AG04450 (cell line): ENCODE measurements at places on chromosomes 6 and 20. TPM values are rescaled to one million over a fixed set of nuclear protein-coding genes. Genes with fewer than 3 reads are reported as not detected.
A peak's percentile ranks its signal among the peaks of the same experiment; 100 is the strongest.

The TP53INP2 gene
- polyA plus RNA-seq, result 5.9 and 8.6 TPM in 2 replicates

The PKIB gene
- polyA plus RNA-seq, result 5.5 and 8.1 TPM in 2 replicates

The SAMD10 gene
- 1.3 and 1.8 TPM in 2 replicates for polyA plus RNA-seq

The SIRPD gene
- polyA plus RNA-seq, result not detected in 2 replicates

The ENPP1 gene
- 22.5 and 30.4 TPM in 2 replicates for polyA plus RNA-seq

The MTG2 gene
- 15.6 and 17.1 TPM in 2 replicates for polyA plus RNA-seq

The SLC17A1 gene
- polyA plus RNA-seq, result not detected in 2 replicates

The SCP2D1 gene
- polyA plus RNA-seq, result not detected in 2 replicates

- DNase-seq, result no peak
Measured at GRCh38 chr6:113350461-113350860, 506.7 kb upstream of the MARCKS start.

DNA sequence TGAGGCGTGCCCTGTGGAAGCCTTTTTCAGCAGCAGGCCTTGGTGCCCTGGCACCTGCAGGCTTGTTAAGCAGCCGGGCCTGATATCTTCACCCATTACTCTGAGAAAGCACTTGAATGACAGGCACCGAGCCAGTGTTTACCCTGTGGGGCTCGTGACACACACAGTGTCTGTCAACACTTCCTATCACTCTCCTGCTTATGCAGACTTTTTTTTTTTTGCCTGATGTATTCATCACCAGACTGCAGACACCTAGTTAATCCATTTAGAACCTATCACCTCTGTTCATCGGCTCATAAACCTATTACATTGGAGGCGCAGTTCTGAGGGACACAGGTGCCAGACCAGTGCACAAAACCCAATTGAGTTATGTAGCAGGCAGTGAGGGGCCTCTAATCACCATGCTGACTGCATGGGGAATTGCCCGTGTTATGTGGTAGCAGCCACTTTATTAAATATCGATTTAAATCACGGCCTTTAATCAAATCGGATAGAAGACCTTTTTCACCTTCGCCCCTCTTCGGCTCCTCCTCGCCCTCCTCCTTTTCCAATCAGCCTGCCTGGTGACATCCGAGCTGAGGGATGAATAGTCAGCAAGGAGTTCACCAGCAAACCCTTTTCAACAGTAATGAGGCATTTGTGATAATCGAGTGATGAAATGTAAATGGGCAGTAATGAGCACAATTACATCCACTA, 962.9 kb upstream of the SLC35B3 start:
- no peak for DNase-seq

- no peak for DNase-seq
Measured at GRCh38 chr20:62309947-62310756, 7.4 kb downstream of the ADRM1 start.

GRCh38 chr6:34976239-34976638, 87.2 kb downstream of the ANKS1A start:
- DNase-seq, result no peak

- DNase-seq, result no peak
Measured at GRCh38 chr20:40307997-40308396, 381.0 kb downstream of the MAFB start.

DNA sequence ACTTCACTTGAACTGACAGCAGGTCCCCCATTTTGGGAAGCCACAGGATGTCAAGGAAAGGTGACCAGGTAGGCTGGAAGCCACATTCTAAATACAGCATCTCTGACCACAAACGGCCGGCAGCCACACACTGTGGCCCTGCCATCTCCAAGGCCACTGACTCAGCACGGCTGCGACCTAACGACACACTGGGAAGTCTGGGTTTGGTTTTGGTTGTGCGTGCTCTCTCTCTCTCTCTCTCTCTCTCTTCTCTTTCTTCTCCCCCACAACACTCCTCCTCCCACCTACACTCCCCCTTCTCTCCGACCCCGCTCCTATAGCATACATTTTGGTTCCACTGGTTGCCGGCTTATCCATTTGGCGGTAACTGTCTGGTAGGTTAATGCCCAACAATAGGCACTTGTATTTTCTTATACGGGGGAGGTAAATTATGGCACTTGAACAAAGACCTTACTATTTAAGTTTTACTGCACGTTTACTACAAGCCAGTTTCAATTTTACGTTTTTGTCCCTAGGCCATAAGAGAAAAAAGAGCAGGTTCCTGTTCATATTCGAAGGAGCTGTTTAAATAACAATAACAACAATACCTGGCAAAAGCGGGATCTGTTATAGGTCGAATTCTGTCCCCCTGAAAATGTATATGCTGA, 103.6 kb downstream of the GMDS start:
- DNase-seq, result no peak

- no peak for DNase-seq
Measured at GRCh38 chr6:2891768-2892170, 11.3 kb downstream of the SERPINB9 start.

- DNase-seq, result no peak
Measured at GRCh38 chr6:130847001-130847910, 20.1 kb downstream of the SMLR1 start.

GRCh38 chr20:53805895-53806384, 212.3 kb upstream of the ZNF217 start:
- DNase-seq, result no peak

DNA sequence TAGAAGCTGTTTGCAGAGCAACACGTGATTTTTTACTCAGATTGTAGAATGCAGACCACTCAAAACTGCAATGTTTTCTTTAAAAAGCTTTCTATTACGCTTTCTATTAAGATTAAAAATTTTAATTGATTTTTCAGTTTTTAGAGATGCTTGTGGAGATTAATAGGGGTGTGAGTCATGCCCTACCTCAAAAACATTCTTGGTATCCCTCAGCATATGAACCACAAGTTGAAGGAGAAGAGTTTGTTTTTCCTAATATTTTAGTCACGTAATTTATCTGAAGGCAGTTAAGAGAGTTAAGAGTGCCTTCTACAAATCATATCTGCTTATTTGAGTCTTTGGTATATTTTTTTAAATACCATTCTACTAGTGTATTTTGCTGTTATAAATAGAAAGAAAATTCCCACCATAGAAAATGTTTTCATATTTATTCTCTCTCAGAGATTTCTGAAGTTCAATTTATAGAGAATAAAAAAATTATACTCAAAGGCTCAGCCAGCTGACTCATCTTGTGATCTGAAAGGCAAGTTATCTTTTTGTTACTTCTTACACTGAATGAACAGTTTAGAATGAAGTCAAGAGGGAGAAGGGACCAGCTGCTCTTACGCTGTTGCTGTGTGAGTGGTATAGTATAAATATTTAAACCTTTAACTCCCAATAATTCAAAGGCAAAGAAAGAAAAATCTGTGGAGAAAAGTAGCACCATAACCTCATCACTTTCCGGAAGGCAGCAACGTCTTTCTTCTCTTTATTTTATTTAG, 7.6 kb downstream of the RIPOR2 start:
- DNase-seq, result peak; percentile 75

DNA sequence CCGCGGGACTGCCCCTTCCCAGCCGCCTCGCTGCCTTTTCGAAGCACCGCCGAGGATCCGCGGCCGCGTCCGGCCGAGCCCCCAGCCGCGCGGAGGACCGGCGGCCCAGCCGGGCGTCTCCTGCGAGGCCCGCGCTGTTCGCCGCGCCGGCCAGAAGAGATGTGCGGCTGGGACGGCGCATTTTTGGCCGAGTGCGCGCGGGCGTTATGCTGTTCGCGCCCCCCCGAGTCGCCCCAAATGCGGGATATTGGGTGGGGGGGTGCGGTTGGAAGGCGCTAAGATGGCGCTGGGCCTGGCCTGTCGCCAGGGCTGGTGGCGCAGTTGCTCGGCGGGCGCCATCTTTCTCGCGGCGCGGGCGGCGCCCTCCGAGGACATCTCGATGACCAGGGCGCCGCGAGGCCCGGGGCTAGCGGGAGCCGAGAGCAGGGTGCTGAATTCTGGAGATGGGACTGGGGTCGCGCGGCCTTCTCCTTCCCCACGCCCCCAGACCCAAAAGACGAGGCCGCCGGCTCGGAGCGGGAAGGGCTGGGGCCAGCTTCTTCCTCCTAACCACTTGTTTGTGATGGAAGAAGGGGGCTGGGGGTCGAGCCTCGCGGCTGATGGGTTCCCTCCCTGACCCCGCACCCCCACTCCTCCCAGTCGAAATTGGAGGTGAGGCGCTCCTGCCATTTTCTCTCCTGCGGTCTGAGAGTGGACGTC, 1.5 kb downstream of the BICRAL start:
- peak; percentile 46 for DNase-seq

GRCh38 chr6:24125980-24126379, at the start of gene NRSN1:
TSS of gene NRSN1 (plus strand) at chr6:24126215. CDS start at chr6:24134328, 8,113 bp downstream.
- no peak for DNase-seq

- DNase-seq, result no peak
Measured at GRCh38 chr6:36298027-36298426, 28.2 kb downstream of the PNPLA1 start.

DNA sequence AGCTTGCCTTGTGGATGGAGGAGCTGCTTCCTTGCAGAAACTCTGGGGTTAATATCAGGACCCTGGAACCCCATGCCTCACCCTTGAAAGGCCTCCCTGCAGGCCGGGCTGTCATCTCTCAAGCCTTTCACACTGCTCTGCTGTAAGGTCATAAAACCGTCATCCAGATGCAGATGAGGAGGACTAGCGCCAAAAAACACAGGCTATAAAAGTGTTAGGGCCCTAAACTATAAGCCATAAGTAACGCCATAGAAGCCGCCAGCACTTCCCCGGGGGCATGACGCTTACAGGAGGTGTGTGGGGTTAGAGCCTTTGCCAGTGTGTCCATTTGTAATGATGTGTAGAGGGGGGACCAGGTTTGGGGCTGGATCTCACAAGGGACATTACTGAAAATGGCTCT, 47.6 kb downstream of the CDH4 start:
- no peak for DNase-seq

- DNase-seq, result no peak
Measured at GRCh38 chr6:55014321-55015088, 159.8 kb upstream of the HCRTR2 start.

DNA sequence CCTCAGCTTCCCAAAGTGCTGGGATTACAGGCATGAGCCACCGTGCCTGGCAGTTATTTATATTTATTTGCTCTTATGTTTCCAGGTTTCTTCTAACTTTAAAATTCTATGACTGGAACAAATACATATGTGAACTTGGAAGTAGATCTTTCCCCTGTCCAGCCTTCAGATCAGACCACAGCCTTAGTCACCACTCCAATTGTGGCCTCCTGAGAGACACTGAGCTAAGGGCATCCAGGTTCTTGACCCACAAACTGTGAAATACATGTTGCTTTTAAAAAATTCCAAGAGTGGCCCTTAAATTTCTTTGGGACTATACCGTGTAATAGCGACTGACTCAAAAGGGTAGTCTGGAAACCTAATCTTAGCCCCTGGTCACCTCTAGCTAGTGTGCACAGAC, 1.5 kb upstream of the ADGRG6 start:
- DNase-seq, result no peak

DNA sequence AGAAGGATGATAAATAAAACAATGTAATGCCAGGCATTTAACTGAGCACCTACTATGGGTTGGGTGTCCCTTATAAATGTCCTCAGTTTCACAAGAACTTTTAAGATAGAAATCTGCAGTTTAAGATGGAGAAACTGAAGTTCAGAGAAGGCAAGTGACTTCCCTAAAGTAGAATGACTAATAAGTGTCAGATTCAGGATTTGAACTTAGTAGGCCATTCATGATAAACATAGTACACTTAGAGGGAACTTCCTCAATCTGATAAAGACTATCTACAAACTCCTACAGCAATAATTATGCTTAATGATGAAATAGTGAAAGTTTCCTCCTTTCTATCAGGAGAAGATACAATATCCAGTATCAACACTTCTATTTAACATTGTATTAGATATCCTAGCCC, 43.9 kb downstream of the NCR2 start:
- no peak for DNase-seq

GRCh38 chr6:21970569-21971300, 326.1 kb downstream of the PRL start:
- DNase-seq, result no peak

GRCh38 chr6:13370623-13371022, 42.3 kb upstream of the TBC1D7 start:
- DNase-seq, result no peak

GRCh38 chr20:20212675-20213096, 155.2 kb upstream of the INSM1 start:
- DNase-seq, result no peak

DNA sequence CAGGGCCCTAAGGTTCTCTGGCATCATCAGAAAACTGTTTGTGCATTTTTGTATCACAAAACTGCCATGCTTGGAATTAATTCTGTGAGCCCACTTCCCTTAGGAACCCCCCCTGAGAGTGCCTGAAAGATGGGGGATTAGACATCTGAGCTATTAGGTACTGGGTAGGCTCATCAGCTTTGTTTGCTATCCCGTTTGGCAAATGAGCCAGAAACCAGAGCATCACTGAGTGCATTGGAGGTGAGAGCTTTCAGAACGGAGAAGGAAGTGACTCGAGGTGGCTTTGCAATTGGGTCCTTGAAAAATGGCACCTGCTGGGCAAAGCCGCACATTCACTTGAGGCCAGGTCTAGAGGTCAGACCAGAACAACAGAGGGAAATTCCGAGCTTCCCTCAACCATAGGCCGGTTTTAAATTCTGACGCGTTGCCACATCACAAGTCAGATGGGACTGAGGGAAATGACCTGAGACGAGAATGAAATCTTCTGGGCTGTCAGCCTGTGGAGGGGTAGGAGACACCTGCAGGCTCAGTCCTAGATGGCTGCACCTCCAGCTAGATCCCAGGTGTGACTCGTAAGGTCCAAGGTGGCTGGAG, 8.4 kb upstream of the GLP1R start:
- DNase-seq, result no peak

DNA sequence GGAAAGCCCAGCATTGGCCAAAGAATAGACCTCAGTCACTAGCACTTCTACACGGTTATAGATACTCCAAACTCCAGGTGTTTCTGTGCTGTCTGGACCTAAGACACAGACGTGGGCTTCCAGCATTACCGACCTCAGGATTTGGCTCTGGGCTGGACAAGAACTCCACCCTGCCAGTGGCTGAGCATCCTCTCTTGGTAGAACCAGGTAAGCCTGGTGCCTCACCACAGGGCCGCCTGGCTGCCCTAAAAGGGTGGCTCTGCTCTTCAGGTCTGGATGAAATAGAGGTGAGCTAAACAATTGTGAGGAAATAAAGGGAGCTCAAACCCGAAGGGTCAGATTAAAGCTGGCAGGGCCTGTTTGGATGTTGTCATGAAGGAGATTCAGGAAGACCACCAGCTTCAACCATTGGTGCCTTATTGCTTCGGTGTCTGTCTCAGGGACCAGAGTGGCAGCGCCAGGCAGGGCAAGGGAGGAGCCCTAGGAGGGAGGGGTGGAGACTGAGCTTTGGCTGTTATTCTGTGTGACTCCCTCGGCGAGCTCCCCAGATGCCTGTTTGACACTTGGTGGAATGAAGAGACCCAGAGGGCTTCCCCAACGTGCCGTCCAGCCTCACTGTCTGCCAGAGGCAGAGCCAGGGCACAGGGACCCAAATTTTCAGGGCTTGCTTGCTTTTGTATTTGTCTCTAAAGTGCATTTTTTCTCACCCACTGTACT, 8.6 kb downstream of the SYNDIG1 start:
- DNase-seq, result no peak

DNA sequence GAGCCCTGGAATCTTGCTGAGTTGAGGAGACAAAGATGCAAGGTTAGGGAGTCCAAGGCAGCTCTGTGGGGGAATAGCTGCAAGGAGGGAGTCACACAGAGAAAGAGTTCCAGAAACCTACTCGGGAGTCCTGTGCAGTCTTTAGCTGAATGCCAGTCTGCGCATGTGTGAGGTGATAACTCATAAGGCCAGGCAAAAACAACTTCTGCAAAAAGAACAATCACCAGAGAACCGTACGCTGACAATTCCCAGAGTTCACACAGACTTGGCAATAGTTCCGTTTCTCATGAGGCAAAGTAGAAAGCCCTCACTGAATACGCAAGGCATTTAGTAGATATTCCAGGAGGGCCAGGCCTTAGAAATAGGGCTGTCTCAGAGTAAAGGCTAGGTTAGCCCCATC, 135.2 kb upstream of the TAB2 start:
- no peak for DNase-seq
